Breast epithelium (tissue), 4 donors: ENCODE measurements at places on chromosomes 3 and 15. TPM values are rescaled to one million over a fixed set of nuclear protein-coding genes. Genes with fewer than 3 reads are reported as not detected.

DNA sequence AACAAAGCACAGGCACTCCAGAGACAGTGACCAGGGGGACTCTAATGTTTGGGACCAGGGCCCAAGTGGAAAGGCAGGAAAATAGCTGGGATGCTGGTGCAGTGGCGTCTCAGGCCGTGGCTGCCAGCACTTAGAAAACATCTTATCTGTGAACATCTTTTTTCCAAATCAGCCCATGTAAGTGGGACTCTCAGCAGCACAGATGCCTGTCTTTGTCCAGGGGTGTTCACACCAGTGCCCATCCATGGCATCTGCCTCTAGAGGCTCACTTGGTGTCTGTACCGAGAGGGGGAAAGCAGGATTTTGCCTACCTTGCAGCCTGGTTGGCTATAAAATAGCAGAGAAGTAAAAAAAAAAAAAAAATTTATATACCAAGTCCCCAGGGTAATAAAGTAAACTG is 26.7 kb downstream of the SLC12A8 start:
- no peaks in the 10 kb centered on the region for H3K4me1 ChIP-seq
- H3K4me3 ChIP-seq: no peak overlapping the region
- DNase-seq: no peak
- no peak overlapping the region for H3K27ac ChIP-seq
- H3K36me3 ChIP-seq: no peaks in the 10 kb centered on the region
- H3K27me3 ChIP-seq: no peaks in the 10 kb centered on the region

GRCh38 chr3:108527109-108527508 is 16.7 kb upstream of the MYH15 start:
- H3K36me3 ChIP-seq: no peaks in the 10 kb centered on the region
- no peaks in the 10 kb centered on the region for H3K4me1 ChIP-seq
- DNase-seq: no peak
- no peak overlapping the region for H3K4me3 ChIP-seq

- H3K27ac ChIP-seq: peak overlapping the region; percentile 55
- H3K27me3 ChIP-seq: peaks cover 20% of the 10 kb centered on the region
- no peaks in the 10 kb centered on the region for H3K36me3 ChIP-seq
- DNase-seq: no peak
These were observed 5.0 kb downstream of the PTH1R start for GRCh38 chr3:46882377-46883053.

- H3K27ac ChIP-seq: no peak overlapping the region
- no peak for DNase-seq
- H3K4me1 ChIP-seq: no peaks in the 10 kb centered on the region
- H3K27me3 ChIP-seq: no peaks in the 10 kb centered on the region
- no peaks in the 10 kb centered on the region for H3K36me3 ChIP-seq
These were observed 9.0 kb downstream of the KY start for GRCh38 chr3:134641671-134642300.

- no peaks in the 10 kb centered on the region for H3K36me3 ChIP-seq
- no peak overlapping the region for H3K4me3 ChIP-seq
- H3K27ac ChIP-seq: no peak overlapping the region
- no peaks in the 10 kb centered on the region for H3K4me1 ChIP-seq
- H3K27me3 ChIP-seq: no peaks in the 10 kb centered on the region
These were observed 5.0 kb downstream of the MEX3B start for GRCh38 chr15:82040862-82041261.

- H3K27ac ChIP-seq: no peak overlapping the region
- H3K27me3 ChIP-seq: no peaks in the 10 kb centered on the region
- no peak overlapping the region for H3K4me3 ChIP-seq
- no peak for DNase-seq
- H3K36me3 ChIP-seq: peaks cover 4% of the 10 kb centered on the region
These were observed 21.6 kb downstream of the TRA2B start for GRCh38 chr3:185916042-185916833.

DNA sequence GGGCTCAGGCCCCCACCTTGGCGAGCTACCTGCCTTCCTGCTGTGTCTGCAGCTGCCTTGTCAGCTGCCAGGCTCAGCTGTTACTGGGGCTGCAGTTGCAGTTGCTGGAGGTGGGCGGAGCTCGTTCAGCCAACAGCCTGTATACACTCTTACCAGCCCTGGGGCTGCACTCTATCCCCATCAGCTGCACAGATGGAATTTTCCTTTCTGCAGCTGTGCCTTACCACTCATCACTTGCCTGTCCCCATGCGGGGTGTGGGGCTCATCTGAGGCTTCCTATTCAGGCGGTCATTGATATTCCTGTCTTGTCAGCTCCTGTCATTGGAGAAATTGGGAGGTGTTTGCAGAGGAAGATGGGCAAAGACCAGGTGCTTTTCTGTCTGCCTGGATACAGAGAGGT is 9.1 kb upstream of the SYN2 start:
- no peaks in the 10 kb centered on the region for H3K27me3 ChIP-seq
- H3K36me3 ChIP-seq: no peaks in the 10 kb centered on the region
- no peak for DNase-seq

GRCh38 chr3:192091831-192092230 is 630.9 kb downstream of the PYDC2 start:
- no peaks in the 10 kb centered on the region for H3K4me1 ChIP-seq
- DNase-seq: no peak
- H3K4me3 ChIP-seq: no peak overlapping the region
- H3K27ac ChIP-seq: no peak overlapping the region

DNA sequence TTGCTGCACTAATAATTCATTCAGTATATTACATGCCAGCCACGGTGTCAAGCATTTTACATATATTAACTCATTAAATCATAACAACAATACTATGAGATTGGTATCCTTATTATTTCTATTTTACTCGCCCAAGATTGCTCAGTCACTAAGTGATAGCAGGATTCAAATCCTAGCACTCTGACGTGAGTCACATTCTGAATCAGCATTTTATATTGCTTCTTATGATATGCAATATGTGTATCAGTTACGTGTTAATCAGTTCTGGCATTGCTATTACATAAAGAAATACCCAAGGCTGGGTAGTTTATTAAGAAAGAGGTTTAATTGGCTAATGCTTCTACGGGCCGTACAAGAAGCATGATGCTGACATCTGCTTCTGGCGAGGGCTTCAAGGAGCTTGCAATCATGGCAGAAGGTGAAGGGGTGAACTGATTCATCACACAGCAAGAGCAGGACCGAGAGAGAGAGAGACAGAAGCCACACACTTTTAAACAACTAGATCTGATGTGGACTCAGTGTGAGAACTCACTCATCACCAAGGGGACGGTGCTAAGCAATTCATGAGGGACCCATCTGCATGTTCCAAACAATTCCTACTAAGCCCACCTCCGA is 166.5 kb upstream of the TMCO5A start:
- DNase-seq: no peak
- no peaks in the 10 kb centered on the region for H3K4me1 ChIP-seq
- no peaks in the 10 kb centered on the region for H3K36me3 ChIP-seq
- H3K4me3 ChIP-seq: no peak overlapping the region
- no peak overlapping the region for H3K27ac ChIP-seq

- H3K27ac ChIP-seq: no peak overlapping the region
- H3K36me3 ChIP-seq: no peaks in the 10 kb centered on the region
- no peaks in the 10 kb centered on the region for H3K27me3 ChIP-seq
- H3K4me3 ChIP-seq: no peak overlapping the region
These were observed 4.4 kb upstream of the ACAP2 start for GRCh38 chr3:195447201-195447600.

GRCh38 chr15:40430271-40430805 is 10.4 kb upstream of the BAHD1 start:
- no peak overlapping the region for H3K4me3 ChIP-seq
- no peaks in the 10 kb centered on the region for H3K4me1 ChIP-seq
- no peaks in the 10 kb centered on the region for H3K36me3 ChIP-seq
- H3K27ac ChIP-seq: no peak overlapping the region
- no peaks in the 10 kb centered on the region for H3K27me3 ChIP-seq

GRCh38 chr3:23830869-23831484 is 25.2 kb downstream of the UBE2E1 start:
- no peak for DNase-seq
- no peaks in the 10 kb centered on the region for H3K27me3 ChIP-seq
- H3K4me3 ChIP-seq: no peak overlapping the region
- no peaks in the 10 kb centered on the region for H3K4me1 ChIP-seq

- no peak overlapping the region for H3K4me3 ChIP-seq
- DNase-seq: no peak
- no peak overlapping the region for H3K27ac ChIP-seq
- H3K27me3 ChIP-seq: no peaks in the 10 kb centered on the region
- no peaks in the 10 kb centered on the region for H3K36me3 ChIP-seq
These were observed 25.9 kb upstream of the JMJD7 start for GRCh38 chr15:41801850-41802455.

DNA sequence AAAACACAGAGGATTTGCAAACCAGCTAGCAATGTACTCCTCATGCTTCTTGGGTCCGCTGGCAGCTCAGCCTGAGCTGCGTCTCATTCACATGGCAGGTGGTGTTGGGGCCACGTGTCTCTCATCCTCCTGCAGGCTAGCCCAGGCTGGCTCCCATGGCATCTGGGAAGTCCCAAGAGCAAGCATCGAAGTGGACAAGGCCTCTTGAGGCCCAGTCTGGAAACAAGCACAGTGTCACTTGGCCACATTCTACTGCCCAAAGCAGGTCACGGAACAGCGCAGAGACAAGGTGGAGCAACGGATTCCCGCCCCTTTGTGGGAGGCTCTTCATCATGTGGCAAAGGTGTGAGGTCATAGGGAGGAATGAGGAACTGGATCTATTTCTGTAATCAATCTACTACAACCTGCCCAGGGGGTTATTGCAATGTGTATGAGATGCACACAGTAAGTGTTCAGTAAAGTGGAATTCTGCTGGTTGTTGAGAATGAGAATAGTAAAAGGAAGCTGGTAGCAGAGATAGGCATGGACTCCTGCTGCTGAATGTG is 128.3 kb downstream of the TPRA1 start:
- H3K4me1 ChIP-seq: no peaks in the 10 kb centered on the region
- no peak overlapping the region for H3K4me3 ChIP-seq

- no peak overlapping the region for H3K27ac ChIP-seq
- H3K4me3 ChIP-seq: no peak overlapping the region
- no peaks in the 10 kb centered on the region for H3K36me3 ChIP-seq
- no peak for DNase-seq
- H3K27me3 ChIP-seq: no peaks in the 10 kb centered on the region
These were observed 127.7 kb upstream of the SAMMSON start for GRCh38 chr3:69871868-69872267.

DNA sequence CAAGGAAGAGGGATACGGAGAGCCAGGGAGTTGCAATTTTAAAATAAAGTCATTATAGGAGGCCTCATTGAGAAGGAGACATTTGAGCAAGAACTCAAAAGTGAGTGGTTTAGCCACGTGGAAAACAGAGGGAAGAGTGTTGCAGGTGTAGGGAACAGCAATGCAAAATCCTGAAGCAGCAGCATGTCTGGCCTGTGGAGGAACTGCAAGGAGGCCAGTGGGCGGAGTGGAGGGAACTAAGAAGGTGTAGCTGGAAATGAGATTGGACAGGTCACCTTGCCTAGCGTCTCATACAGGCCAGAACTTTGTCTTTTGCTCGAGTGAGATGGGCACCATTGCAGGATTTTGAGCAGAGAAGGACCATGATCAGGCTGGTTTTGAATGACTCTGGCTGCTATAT is 34.9 kb downstream of the SAXO2 start:
- H3K27ac ChIP-seq: no peak overlapping the region
- no peak for DNase-seq
- no peak overlapping the region for H3K4me3 ChIP-seq
- no peaks in the 10 kb centered on the region for H3K36me3 ChIP-seq

- H3K27ac ChIP-seq: no peak overlapping the region
- no peaks in the 10 kb centered on the region for H3K27me3 ChIP-seq
- H3K4me3 ChIP-seq: no peak overlapping the region
- DNase-seq: no peak
- no peaks in the 10 kb centered on the region for H3K36me3 ChIP-seq
- H3K4me1 ChIP-seq: no peaks in the 10 kb centered on the region
These were observed 81.2 kb downstream of the KLF13 start for GRCh38 chr15:31407851-31408250.

DNA sequence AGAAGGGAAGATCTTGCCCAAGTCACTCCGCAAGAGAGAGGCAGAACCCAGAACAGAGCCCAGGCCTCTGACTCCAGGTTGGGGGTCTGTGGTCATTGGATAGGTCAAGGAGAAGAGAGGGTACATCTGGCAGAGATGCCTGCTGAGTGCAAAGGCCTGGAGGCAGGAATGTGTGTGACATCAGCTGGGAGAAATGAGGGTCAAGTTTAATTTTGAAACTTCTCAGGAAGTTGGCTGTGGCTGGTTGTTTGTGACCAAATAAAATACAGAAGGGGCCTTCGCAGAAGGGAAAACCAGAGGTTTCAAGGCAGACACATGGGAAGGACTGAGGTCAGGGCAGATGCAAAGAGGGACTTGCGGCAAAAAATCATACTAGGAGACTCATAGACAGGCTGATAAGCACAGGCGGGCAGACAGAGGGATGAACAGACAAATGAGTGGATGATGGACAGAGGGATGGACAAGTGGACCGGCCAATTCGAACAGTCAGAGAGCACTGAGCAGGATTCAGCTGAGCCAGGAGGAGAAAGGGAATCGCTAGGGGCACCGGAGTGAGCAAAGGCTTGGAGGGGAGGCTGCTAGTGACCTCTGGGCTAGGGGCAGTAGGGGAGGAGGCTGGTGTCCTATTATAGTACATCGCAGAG is 28.8 kb upstream of the CACNA2D2 start:
- H3K36me3 ChIP-seq: no peaks in the 10 kb centered on the region
- H3K27me3 ChIP-seq: no peaks in the 10 kb centered on the region
- H3K4me1 ChIP-seq: no peaks in the 10 kb centered on the region
- H3K27ac ChIP-seq: peak overlapping the region; percentile 38
- no peak overlapping the region for H3K4me3 ChIP-seq
- DNase-seq: no peak

- peaks cover 9% of the 10 kb centered on the region for H3K27me3 ChIP-seq
- no peaks in the 10 kb centered on the region for H3K4me1 ChIP-seq
- DNase-seq: no peak
- H3K4me3 ChIP-seq: no peak overlapping the region
- H3K27ac ChIP-seq: no peak overlapping the region
These were observed 10.9 kb upstream of the FAM107A start for GRCh38 chr3:58588030-58588614.

DNA sequence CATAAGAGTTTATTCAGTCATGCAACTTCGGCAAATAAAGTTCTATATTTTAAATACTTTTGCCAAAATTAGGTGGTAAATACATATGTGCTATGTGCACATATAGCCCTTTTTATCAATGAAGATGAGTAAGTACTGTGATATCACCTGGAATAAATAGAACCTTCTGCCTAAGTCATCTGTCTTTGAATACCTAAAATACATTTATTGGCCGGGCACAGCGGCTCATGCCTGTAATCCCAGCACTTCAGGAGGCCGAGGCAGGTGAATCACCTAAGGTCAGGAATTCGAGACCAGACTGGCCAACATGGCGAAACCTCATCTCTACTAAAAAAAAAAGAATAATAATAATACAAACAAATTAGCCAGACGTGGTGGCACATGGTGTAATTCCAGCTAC is 73.8 kb upstream of the FLNB start:
- no peaks in the 10 kb centered on the region for H3K4me1 ChIP-seq
- no peaks in the 10 kb centered on the region for H3K36me3 ChIP-seq
- no peaks in the 10 kb centered on the region for H3K27me3 ChIP-seq
- no peak overlapping the region for H3K4me3 ChIP-seq

Gene CYP8B1
- not detected for total RNA-seq

Gene GASK1A
- total RNA-seq: 22.6 TPM

Gene SH2D7
- not detected for total RNA-seq

Gene NAALADL2
- total RNA-seq: 12.0 TPM

Gene COL6A5
- not detected for total RNA-seq
